Fibroblast of skin of scalp (primary cell): ENCODE measurements at places on chromosomes 5 and 9.

- peak; percentile 56 for DNase-seq
Observed at GRCh38 chr9:97615439-97616072, 17.6 kb downstream of the TSTD2 start.

- DNase-seq: no peak
Observed at GRCh38 chr5:126641387-126641786, 40.6 kb downstream of the PHAX start.

GRCh38 chr5:176611435-176611834, 1.5 kb upstream of the GPRIN1 start:
- peak; percentile 79 for DNase-seq

GRCh38 chr9:131500377-131500776, 2.3 kb upstream of the POMT1 start:
- no peak for DNase-seq

- DNase-seq: no peak
Observed at GRCh38 chr9:125989090-125989501, 241.9 kb downstream of the PBX3 start.

DNA sequence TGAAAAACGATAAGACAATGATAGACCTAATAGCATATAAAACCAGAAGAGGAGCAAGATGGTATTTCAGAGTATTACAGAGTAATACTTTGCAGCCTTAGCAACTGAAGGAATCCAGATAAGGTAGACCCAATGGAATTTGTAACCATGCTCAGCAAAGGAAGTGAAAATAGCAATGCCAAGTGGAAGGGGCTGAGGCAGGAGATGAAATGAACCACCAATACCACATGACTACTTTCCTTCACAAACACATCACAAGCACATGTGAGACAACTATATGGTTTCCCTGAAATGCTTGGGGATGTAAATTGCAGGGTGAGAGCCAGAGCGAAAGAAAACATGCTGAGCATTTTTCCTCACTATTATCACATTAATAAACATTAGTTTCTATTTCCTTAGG, 79.8 kb upstream of the MELK start:
- peak; percentile 17 for DNase-seq

GRCh38 chr9:109588415-109588814, 90.3 kb upstream of the PTPN3 start:
- no peak for DNase-seq

- DNase-seq: peak; percentile 85
Observed at GRCh38 chr5:158700231-158701006, 399.3 kb downstream of the EBF1 start.

- no peak for DNase-seq
Observed at GRCh38 chr5:39495227-39495626, 70.4 kb upstream of the DAB2 start.

GRCh38 chr9:112286926-112287325, 46.5 kb downstream of the PTBP3 start:
- DNase-seq: no peak

GRCh38 chr9:33147416-33148169, 19.5 kb downstream of the B4GALT1 start:
- no peak for DNase-seq

DNA sequence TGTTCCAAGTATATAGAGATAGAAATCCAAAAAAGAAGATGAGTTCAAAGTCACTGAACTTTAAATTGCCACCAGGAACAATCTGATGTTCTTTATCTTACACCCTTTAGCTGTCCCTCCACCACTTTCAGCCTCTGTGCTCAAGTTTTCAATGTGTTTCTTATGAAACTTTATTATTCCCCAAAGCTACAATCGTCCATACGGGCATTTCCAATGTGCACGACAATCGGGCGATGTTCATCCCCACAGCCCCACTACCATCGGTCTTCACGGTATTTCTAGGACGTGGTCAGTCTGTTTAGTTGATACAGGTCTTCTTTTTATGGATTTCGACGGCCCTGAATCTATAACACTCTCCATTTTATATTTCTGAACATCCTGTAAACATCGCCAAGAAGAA, 238.7 kb upstream of the DAP start:
- no peak for DNase-seq

DNA sequence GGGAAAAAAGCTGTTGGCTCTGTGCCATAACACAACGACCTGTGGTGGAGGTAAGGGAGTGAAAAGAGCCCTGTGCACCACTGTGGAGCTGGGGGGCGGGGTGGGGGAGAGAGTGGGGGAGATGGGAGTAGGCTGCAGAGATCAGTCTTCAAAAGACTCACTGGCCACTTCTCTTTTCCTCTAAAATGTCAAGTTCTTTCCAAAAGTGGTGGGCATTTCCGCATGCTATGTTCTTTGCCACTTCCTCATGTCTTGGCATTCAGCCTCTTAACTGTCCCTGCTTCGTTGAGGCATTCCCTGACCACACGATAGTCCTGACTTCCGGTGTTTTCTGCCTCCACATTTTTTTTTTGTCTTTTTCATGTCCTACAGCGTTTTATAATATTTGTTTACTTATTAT, 2.4 kb upstream of the PPP2R2B start:
- no peak for DNase-seq

- DNase-seq: no peak
Observed at GRCh38 chr9:93357649-93358048, 93.8 kb upstream of the FAM120A start.

- DNase-seq: peak; percentile 45
Observed at GRCh38 chr9:68500457-68501381, 40.0 kb downstream of the TMEM252 start.
